Substantia nigra (tissue), 51 donors: ENCODE measurements at places on chromosomes 13 and 19.

DNA sequence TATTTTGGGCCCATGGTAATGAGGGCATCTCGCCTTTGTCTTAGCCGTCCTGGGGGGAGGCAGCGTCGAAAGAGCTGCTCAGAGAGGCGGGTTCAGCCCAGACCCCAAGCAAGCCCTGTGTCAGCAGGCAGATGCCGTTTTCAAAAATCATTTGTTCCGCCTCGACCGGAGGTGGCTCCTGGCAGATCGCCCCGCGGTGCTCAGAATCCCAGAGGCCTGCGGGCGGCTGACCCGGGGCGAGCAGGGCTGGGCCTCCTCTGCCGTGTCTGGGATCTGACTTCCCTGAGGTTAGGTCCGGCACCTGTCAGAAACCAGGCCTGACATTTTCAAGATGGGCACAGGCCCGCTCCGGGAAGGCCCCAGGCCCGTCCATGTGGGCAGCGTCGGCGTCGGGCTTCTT, 36.1 kb downstream of the CRTC1 start:
- no peak for DNase-seq

DNA sequence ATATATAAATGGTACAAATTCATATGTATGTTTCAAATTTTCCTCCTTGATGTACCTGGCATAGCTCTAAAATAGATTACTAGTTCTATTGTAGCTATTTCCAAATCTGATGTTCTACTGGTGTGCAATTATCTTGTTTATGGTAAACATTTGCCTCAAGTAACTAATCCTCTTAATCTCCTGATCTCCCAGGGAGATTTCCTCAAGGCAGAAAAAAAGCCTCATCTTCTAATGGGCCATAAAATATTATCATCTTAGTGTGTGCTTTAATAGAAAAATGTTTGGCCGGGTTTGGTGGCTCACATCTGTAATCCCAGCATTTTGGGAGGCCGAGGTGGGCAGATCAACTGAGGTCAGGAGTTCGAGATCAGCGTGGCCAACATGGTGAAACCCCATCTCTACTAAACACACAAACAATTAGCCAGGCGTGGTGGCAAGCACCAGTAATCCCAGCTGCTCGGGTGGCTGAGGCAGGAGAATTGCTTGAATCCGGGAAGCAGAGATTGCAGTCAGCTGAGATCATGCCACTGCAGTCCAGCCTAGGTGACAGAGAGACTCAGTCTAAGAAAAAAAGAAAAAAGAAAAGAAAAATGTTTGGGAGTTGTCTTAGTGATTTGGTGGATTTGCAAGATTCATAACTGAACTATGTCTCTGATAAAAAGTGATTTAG, 498.9 kb upstream of the SLITRK5 start:
- DNase-seq, result no peak

- DNase-seq, result no peak
These were observed 15.7 kb downstream of the MOB3A start for GRCh38 chr19:2080336-2080988.

- DNase-seq, result no peak
These were observed 220.5 kb downstream of the TM9SF2 start for GRCh38 chr13:99721606-99722337.

DNA sequence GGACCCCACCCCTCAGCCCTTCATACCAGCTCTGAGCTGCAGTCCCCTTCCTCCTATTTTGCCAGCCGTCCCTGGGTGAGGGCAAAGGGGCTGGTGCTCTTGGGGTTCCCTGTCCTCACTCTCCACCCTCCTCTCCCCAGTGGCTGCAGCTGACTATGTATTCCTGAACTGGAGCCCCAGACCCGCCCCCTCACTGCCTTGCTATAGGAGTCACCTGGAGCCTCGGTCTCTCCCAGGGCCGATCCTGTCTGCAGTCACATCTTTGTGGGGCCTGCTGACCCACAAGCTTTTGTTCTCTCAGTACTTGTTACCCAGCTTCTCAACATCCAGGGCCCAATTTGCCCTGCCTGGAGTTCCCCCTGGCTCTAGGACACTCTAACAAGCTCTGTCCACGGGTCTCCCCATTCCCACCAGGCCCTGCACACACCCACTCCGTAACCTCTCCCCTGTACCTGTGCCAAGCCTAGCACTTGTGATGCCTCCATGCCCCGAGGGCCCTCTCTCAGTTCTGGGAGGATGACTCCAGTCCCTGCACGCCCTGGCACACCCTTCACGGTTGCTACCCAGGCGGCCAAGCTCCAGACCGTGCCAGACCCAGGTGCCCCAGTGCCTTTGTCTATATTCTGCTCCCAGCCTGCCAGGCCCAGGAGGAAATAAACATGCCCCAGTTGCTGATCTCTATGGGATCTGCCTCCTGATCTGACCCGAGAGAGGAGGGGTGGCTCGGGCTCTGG, 2.4 kb downstream of the COX7A1 start:
- no peak for DNase-seq

DNA sequence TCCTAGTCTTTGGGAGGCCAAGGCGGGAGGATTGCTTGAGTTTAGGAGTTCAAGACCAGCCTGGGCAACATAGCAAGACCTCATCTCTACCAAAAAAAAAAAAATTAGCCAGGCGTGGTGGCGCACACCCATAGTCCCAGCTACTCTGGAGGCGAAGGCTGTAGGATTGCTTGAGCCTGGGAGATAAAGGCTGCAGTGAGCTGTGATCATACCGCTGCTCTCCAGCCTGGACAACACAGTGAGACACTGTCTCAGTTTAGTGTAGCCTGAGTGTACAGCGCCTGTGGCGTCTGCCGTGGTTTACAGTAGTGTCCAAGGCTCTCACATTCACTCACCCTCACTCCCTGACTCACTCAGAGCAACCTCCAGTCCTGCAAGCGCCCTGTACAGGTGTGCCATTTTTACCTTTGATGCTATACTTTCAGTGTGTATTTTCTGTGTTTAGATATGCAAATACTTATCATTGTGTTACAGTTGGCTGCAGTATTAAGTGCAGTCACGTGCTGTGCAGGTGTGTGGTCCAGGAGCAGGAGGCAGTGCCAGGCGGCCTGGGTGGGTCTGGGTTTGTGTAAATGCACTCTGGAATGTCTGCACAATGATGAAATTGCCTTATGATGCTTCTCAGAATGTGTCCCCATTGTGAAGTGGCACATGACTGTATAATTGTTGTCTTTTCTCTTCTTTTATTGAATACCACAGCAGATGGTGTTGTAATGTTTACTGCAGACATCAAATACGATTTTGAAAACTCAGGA, 36.1 kb upstream of the DCUN1D2 start:
- no peak for DNase-seq

DNA sequence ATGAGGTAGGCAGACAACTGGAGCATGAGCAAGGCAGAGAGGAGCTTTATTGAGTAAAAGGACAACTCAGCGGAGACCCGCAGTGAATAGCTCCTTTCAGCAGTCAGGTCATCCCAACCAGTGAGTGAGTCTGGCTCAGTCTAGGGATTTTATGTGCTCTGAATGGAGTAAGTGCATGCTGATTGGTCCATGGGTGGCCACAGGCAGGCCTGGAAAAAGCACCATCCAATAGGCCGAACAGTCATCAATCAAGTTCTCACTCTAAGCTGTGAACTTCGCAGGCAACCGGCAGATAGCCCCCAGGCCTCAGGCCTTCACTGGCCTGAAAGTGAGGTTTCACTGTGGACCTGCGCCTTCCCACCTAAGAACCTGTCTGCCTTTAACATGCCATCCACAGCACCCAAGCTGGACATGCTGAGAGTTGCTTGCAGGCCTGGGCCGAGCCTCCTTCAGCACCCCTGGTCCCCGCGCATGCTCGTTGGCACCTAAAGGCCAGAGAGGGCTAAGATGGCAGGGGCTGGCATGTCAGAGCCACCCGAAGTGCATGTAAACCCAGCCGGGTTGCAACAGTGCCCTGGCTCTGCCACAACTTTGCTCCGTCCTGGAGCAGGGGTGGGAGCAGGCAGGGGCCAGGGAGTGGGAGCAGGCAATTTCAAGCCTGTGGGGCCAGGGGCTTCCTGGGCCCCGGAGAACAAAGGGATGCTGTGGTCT, 698.7 kb downstream of the SLITRK1 start:
- DNase-seq, result no peak

- DNase-seq, result no peak
These were observed 222.4 kb downstream of the DACH1 start for GRCh38 chr13:71644579-71644978.

- DNase-seq, result no peak
These were observed 43.9 kb downstream of the SLC10A2 start for GRCh38 chr13:103022336-103022735.

DNA sequence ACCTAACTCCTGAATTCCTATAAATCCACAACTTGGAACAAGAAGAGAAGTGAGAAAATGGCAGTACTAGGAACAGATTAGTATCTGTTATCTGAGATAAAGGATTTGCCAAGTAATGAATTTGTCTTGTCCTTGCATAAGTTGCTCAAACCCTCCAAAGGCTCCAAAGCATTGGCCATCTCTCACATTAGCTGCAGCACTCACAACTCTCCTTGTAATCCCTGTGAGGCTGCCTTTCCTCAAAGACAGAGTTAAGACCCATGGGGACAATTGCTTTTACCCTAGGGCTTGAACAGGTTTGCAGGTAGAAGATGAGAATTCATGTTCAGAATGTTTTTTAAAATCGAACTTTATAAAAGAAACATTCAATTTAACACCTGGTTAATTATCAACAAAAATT, 1702.2 kb downstream of the EFNB2 start:
- no peak for DNase-seq

DNA sequence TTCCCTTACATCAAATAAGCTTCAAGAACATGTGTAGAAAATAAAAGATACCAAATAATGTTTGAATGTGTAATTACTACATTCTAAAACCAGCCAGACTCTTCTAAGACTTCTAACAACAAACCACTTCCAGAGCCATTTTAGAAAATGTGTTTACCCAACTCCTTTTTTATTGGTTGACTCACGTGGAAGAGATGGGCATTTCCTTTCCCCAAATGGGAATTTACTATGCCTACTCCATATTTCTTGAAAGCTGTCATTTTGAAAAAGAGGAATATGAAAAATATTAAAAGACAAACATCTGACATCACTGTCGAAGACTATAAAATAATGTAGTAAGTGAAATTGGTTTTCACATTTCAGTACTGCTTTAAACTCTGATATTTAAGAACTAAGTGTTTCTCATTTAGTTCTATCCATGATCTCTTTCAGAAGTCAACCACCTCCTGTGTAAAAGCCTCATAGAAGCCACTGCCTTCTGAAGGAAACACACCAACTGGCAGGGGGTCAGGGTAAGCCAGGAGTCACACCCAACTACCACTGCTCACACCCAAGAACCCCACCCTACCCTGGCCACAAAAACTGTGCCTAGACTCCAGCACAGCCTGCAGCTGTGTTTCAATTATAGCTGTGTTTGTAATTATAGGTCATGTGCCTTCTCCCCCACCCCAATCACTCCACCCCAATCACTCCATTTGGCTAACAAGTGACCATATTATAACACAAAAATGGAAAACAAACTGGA, 86.8 kb downstream of the UBL3 start:
- DNase-seq, result no peak

- DNase-seq, result no peak
These were observed 1.4 kb downstream of the ANKRD27 start for GRCh38 chr19:32673573-32673972.

DNA sequence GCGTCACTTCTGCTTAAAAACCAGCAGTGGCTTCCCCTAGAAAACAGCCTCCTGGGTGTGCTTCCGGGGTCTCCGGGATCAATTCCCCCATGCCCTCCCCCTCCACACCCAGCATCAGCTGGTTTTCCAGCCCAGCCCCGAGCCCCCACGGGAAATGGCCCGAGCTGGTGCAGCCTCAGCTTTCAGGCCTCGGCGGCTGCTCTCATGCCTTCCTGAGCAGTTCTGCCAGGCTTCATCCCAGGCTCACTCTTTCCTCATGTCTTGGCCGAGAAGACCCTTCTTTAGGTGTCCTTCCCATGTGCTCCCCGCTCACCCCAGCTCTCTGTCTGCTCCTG, 103.1 kb upstream of the RNF113B start:
- DNase-seq, result no peak

- DNase-seq, result no peak
These were observed 23.2 kb downstream of the PDX1 start for GRCh38 chr13:27942972-27943371.

GRCh38 chr13:114131583-114132418, 622 bp downstream of the RASA3 start:
- DNase-seq, result no peak

- no peak for DNase-seq
These were observed 17.8 kb downstream of the NFILZ start for GRCh38 chr19:8648240-8648639.

DNA sequence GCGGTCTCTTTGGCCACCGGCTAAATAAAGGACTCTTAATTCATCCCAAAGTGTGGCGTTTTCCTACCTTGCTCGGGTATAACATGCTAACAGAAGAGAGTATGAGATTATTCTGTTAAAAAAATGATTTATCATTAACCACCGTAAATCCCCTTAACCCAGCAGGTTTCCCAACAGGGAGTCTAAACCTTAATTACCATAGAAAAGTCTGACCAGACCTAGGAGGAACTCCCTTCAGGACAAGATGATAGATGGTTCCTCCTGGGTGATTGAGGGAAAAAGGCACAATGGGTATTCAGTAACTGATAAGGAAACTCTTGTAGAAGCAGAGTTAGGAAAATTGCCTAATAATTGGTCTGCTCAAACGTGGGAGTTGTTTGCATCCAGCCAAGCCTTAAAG, 193.7 kb downstream of the ZNF737 start:
- no peak for DNase-seq

GRCh38 chr19:1871630-1872029, 8.3 kb upstream of the KLF16 start:
- DNase-seq, result no peak

GRCh38 chr13:35833608-35834275, 297.4 kb downstream of the DCLK1 start:
- DNase-seq, result no peak

DNA sequence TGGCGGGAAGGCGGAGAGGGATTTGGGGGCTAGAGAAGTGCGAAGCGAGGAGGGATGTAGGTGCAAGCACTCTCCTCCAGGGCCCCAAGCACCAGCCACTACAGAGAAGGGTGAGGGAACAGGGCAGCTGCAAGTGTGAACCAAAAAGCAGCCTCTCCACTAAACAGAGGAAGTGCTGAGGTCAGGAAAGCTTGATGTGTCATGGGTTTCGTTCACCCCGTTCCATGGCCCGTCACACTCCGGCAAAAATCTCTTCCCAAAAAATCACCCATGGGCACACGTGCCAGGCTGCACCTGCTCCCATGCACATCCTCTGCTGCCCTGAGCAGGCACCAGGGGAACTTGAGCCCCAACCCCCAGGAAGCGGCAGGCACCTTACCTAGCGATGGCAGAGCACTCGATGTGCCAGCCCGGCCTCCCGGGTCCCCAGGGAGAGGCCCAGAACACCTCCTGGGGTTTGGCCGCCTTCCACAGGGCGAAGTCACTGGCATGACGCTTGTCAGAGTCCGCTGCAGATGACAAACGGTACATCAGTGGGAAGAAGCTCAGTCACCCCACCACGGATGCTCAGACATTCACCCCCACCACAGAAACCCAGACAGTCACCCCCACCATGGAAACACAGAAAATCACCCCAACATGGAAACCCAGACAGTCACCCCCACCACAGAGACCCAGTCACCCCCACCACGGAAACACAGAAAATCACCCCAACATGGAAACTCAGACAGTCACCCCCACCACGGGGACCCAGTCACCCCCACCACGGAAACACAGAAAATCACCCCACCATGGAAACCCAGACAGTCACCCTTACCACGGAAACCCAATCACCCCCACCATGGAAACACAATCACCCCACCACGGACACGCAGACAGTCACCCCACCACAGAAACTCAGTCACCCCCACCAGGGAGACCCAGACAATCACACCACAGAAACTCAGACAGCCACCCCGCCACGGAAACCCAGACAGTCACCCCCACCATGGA, 29.0 kb downstream of the CARS2 start:
- DNase-seq, result no peak

GRCh38 chr13:79466872-79467271, 14.1 kb upstream of the NDFIP2 start:
- DNase-seq, result no peak
